ENCODE measurements at places on chromosomes 2 and 18.

- no peak for DNase-seq
These were observed 5.3 kb upstream of the NPPC start for GRCh38 chr2:231931481-231931915.

DNA sequence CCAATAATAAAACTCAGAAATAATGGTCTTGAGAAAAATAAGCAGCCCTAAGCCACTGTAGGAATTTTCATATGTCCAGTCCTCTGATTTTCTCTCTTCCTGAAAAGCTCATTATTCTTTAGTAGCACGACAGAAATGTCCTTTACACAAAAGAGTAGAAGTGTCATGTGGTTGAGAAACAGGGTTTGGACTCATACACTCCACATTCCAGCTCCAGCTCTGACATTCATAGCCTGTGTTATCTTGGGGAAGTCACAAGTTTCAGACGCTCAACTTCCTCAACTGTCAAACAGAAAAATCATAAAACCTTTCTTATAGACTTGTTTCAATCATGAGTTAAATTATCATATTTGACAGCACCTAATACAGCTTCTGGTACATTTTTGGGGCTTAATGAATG is 511.5 kb downstream of the TNS1 start:
- no peak for DNase-seq

DNA sequence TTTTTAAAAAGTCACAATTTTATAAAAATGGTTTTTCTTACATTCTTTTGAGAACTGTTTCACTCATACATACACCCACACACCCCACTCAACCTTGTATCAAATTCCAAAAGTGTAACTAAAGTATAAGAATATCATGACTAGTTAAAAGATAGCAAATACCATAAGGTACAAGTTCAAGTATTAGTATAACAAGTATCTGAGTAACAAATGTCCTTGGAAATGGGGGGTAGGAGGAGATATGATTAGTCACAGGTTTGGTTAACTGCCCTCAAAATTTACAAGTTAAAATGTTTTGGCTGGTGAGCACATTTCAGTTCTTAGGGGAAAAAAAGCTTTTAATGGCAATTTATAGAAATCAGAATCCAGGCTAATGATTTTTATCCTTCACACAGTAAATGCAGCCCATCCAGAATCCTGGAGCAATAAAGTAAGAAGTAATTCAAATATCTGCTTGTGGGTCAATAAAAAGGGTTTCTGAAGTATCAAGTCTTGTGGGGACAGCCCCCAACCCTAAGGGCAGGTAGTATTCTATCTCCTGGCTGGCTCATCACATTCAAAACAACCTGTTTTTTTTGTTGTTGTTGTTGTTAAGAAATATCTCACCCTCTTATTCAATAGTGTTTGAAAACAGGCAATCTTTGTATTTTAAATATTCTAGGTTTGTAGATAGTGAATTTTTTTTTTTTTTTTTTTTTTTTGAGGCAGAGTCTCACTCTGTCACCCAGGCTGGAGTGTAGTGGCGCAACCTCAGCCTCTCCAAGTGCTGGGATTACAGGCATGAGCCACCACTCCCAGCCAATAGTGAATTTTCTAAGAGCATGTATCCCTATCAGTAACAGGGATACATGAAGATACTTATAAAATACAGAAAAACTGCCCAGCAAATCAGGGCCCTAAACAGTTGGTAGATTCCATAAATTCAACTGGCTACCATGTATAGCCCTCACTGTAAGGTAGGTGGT is 14.5 kb downstream of the IAH1 start:
- DNase-seq: no peak

DNA sequence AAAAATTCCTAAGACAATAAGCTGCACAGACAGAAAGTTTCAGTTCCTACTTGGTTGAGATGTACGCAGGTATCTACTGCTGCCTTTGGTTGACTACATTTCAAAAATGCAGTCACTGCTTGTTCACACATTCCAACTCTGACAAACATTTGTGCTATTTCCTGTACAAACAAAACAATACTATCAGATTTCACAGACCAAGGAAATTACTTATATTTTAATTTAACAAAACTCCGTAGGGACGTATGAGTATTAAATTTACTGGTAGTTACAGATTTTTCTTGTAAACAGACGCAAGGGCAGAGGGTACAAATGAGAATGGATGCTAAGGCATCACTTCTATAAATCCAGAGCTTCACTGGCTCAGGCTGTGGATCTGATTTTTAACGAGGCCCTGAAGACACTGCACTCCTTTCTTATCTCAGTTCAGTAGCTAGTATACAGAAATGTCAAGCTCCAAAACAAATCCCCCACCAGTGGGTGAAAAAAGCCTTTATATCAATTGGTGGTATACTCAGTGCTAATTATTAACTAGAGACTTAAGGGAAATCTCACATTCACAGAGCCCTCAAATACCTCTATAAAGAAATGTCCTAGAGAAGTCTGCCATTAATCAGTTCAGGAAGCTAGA is 31.7 kb upstream of the TTC32 start:
- no peak for DNase-seq

DNA sequence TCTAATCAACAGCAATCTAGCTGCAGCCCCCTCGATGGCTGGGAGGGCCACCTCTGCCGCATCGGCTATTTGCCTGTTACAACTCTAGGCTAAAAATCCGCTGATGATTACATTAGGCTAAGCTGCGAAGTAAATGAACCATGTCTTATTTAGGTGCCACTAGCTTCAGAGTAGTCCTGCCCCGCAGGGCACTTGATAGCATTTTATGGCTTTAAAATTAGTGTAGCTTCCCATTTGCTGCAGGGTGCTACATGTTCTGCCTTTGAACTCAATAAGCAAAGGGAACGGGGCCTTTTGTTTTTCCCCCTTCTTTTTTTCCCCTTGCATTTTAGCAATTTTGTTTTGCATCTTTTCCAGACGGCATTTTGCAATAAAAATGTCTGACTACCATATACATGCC is 270.2 kb downstream of the GBX2 start:
- DNase-seq: no peak

- DNase-seq: no peak
These were observed 43.2 kb downstream of the C2orf76 start for GRCh38 chr2:119323459-119323858.

All from putamen (tissue), 1 donor.